ENCODE measurements at places on chromosomes 4 and X.
A peak's percentile ranks its signal among the peaks of the same experiment; 100 is the strongest.

DNA sequence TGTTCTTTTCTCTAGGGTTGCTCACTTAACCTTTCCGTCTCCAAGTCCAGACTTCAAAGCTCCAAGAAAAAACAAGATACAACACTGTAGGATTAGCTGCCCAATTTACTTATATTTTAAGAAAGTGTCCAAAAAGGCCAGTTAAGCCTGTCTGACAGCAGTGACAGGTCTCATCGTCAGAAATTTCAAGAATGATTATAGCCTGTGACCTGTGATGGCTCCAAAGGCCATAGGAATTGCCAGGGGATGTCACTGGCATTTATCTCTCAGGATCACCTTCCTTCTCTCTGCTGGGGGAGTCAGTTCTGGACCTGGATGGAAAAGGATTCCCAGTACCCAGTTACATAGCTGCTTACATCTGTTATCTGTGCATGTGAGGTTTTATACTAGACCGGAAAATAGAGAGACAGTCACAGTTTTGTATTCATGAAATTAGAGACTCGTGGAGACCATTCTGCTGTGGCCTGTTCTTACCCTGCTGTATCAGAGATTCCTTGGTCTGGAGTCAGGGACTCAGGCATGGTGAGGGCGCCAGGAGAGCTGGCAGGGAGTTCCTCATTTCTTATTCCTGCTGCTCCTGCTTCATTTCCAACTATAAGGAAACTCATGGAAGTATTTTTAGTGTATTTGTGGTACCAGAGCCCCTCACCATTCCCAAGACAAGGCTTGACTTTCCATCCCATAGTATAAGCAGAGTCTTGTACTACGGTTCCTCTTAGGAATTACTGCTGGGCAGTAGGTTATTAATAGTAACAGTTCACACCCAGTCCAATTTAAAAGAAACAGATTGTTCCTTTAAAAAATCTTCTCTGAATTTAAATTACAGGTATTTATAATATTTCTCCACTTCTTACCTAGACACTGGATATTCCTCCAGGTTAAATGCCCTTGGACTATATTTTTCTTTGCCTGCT lies 220.8 kb downstream of the SHROOM3 start:
- DNase-seq = no peak

DNA sequence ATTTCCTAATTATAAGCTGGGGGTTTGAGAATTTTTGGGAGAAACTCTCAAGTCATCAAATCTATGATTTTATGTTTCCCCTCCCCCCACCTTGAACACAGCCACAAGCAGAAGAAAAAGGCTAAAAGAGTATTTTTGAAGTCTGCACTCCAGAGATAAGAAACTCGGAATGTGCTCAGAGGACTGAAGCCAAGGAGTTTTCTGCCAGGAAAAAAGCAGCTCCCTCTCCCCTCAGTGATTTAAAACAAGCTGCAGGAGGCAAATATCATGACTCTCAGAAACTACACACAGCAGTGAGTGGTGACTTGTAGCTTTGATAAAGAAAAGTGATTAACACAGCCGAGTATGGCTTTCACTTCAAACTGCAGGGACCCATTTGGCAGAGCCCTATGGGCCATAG lies 800.2 kb upstream of the FTHL17 start:
- DNase-seq = no peak

GRCh38 chr4:56910172-56910967 lies 2.7 kb downstream of the REST start:
- DNase-seq = no peak

GRCh38 chr4:7396186-7396910 lies 38.4 kb downstream of the PSAPL1 start:
- DNase-seq = no peak

- no peak for DNase-seq
Measured at GRCh38 chr4:7813674-7814073, 126.0 kb downstream of the AFAP1 start.

GRCh38 chr4:39642885-39643552 lies 4.4 kb upstream of the SMIM14 start:
- DNase-seq = no peak

GRCh38 chr4:98784947-98785706 lies 126.7 kb upstream of the TSPAN5 start:
- no peak for DNase-seq

DNA sequence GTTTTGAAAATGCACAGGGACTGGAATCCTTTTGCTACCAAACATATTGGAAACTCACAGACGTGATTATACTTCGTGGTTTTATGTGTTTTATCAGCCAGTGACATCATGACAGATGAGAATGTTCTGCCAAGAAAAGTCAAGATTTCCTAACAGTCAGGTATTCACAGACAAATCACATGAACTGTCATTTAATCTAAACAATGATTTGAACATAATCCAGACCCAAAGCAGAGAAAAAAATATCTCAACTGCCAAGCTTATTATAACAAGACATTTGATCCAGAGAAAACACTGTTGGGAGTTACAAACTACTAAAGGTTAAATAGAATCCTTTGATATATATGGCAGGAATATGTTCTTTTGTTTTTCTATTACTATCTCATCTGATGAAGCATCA lies 635.9 kb upstream of the FRG1 start:
- DNase-seq = no peak

DNA sequence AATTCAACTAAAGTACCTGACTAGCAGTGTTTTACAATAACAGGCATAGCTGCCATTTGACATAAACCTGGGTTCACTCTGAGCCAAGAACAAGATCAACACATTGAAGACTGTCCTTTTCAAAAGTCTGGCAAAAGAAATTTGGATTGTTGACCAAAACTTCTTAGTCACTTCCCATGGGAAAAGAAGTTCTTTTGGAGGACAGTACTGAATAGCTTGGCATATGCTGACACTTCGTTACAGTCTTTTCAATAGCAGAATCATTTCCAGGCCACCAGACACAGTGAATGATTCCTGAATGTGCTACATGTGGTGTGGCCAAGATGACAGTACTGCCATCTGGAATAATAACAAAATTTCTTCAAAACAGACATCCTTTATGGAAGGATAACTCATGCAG lies 560.3 kb downstream of the GRID2 start:
- DNase-seq = no peak

GRCh38 chrX:26007462-26007861 lies 130.7 kb upstream of the MAGEB18 start:
- DNase-seq = no peak

DNA sequence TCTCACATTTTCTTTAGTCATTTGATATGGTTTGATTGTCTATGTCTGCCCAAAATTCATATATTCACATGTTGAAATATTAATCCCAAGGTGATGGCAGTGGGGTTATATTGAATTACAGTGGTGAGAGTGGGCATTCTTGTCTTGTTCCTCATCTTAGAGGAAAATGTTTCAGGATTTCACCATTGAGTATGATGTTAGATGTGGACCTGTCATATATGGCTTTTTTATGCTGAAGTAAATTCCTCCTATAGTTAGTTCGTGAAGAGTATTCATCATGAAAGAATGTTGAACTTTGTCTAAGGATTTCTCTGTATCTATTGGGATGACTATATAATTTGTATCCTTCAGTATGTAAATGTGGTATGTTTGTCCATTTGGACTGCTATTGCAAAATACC lies 512.3 kb upstream of the EPHA5 start:
- DNase-seq = no peak

GRCh38 chr4:26468977-26469376 lies 21.3 kb downstream of the CCKAR start:
- no peak for DNase-seq

DNA sequence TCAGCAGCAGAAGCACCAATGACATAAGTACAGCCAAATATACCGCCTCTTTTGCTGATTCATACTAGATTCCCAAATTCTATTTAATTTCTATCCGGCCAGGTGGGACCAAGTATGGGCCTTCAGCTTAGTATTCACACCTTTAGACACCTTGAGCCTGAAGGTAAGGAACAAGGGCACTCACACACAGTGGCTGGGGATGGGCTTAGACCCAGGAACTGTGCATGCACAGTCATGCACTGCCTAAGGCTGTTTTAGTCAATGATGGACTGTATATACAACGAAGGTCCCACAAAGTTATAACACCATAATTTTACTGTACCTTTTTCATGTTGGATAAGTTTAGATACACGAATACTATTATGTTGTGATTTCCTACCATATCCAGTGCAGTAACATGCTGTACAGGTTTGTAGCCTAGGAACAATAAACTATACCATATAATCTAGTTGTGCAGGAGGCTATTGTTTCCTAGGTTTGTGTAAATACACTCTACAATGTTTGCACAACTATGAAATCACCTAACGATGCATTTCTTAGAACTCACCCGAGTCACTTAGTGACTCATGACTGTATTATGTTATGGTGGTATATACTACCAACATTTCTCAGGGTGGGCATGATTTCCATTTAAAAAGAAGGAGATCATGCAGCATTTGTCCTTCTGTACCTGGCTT lies 9.7 kb upstream of the CLNK start:
- no peak for DNase-seq

DNA sequence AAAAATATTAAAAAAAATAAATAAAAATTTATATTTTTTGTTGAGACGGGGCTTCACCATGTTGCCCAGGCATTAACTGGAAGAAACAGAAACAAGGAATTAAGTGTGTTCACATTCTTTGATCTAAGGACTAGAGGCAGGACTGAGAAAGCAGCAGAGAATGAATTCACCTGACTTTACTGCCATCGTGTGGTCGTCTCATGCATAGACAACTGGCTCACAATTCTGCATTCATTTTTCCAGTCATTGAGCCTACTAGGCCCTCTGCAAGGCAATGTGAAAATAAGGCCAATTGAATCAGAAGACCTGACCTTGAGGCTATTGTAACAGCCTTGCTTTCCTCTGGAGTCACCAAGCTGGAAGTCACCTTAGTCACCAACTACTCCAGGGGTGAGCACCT lies 37.4 kb downstream of the LHFPL1 start:
- no peak for DNase-seq

DNA sequence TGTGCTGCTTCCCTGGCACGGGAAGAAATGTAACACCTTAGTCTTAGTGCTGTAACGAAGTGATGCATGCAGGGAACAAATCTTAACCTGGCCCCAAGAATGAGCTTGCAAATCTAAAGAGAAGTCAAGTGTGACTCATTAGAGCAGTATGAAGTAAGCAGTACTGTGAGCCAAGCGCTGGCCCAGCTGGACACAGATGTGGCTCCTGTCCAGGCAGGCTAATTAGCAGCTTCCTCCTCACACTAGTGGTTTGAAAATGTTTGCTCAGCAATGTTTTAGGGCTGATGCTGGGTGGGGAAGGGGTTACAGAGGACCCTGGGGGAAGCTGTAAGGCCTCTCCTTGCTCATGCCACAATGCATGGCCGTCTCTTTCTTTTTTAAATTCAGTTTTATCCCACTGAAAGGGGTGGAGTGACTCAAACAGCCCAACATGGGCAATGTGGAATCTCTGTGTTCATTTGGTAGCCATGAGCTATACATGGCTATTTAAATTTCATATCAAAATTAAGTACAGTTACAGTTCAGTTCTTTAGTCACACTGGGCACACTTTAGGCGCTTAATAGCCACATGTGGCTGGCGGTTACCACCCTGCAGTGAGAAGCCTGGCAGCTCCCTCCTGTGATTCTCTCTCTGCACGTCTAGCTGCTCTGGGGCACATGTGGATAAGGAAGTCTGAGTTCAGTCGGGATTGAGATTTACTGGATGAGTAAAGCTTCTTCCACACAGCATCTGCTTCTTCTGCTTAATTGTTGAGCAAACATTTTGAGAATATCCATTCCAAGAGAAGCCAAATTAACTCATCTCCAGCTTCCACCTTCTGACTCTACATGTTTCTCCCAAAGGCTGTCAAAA lies 48.8 kb downstream of the MAP7D2 start:
- no peak for DNase-seq

GRCh38 chr4:71235311-71236201 lies 103.3 kb upstream of the SLC4A4 start:
- no peak for DNase-seq

DNA sequence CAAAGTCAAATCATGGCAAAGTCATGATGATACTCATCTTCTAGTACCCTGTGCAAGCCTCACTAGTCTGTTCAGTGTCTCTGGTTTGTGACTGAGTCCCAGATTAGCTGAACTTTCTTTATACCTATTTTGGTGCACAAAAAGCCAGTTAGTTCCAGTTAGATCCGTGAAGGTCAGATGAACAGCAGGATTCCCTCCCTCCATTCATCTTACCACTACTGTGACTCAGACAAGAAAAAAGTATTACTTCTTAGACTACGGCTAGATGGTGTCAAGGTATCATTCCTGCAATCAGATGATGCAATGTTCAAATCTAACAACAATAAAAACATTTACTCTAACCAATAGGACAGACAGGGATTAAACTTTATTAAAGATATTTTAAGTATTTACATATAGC lies 30.4 kb downstream of the ARHGEF6 start:
- no peak for DNase-seq

GRCh38 chr4:183722731-183723560 lies 63.9 kb downstream of the TRAPPC11 start:
- DNase-seq = peak; percentile 32

- no peak for DNase-seq
Measured at GRCh38 chr4:156606554-156607477, 364.8 kb downstream of the PDGFC start.

GRCh38 chrX:153948002-153948466 lies 3.6 kb upstream of the RENBP start:
- DNase-seq = no peak

GRCh38 chrX:17046478-17047097 lies 100.1 kb downstream of the REPS2 start:
- no peak for DNase-seq

DNA sequence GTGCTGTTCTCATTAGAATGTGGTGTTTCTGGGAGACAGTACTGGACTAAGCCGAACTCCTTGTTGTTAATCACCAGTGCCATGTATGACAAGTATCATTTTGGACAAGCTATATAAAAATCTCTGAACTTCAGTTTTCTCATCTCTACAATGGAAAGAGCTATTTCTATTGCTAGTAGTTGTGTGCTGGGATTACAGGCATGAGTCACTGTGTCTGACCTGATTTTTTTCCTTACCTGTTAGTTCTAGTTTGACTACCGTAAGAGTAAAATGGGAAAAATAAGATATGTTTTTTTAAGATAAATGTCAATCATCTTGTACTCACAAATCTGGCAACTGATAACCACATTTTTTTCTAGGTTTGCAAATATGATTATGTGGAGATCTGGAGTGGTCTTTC lies 192.3 kb downstream of the TLL1 start:
- no peak for DNase-seq

- no peak for DNase-seq
Measured at GRCh38 chr4:98685225-98686042, 27.0 kb upstream of the TSPAN5 start.

GRCh38 chr4:170743633-170744032 lies 653.9 kb upstream of the AADAT start:
- DNase-seq = no peak

- no peak for DNase-seq
Measured at GRCh38 chrX:45806410-45807121, 605.9 kb upstream of the DIPK2B start.

Measured in stimulated activated CD8-positive, alpha-beta memory T cell treated with anti-CD3 and anti-CD28 coated beads, Interleukin-15, amount 100 ng/mL, for 48 hours (primary cell).